ENCODE measurements at places on chromosomes 6 and 20.
A peak's percentile ranks its signal among the peaks of the same experiment; 100 is the strongest.

DNA sequence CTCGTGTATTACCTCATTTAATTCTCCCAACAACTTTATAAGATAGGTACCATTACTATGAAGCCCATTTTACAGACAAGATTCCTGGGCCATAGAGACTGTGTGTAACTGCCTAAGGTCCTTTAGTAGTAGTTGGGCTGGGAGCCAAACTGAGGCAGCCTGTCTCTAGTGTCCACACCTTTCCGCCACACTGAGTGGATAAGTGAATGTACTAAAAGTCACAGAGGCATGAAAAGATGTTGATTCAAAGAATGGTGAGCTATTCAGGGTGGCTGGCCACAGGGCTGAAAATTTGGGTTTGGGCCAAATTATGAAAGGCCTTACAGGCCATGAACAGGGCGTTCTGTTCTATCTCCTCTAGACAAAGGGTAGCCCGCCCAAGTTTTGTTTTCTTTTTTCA lies 11.0 kb downstream of the CD24 start:
- DNase-seq: no peak

DNA sequence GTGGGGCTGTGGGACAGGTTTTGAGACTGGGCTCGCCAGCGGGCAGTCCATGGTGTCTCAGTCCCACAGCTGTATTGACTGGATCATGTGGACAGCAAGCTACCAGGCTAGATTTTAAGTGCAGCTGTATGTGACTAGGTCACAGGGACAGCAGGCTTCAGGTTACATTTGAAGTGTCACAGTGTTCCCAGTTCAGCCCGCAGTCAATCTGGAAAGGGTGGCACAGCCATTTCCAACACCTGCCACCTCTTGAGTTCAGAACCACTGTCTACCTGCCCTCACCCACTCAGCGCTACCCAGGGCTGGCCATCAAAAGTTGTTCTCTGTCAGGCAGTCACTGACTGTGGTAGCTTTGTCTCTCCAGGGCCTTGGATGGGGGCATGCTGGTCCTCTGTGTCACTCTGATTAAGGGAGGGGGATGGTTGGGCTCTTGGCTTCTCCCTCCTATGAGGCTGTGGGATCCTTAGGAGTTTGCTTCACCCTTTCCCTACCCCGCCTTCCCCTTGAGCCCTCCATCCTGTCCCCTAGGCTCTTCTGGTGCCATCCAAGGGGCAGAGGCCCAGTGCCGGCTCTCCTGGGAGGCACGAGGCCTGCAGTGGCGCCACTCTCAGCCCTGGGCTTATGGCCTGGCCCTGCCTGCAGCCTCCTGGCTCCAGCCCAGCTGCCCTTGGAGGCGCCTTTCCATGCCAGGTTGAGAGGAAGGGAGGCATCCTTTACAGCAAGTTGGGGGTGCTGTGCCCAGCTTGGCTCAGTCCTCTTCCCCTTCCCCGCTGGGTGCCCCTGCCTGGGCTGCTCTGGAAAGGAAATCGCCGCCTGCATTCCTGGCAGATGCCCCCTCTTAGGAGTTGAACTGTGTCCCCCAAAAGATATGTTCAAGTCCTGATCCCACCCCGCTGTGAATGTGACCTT lies 44.9 kb downstream of the PNLDC1 start:
- no peak for DNase-seq

DNA sequence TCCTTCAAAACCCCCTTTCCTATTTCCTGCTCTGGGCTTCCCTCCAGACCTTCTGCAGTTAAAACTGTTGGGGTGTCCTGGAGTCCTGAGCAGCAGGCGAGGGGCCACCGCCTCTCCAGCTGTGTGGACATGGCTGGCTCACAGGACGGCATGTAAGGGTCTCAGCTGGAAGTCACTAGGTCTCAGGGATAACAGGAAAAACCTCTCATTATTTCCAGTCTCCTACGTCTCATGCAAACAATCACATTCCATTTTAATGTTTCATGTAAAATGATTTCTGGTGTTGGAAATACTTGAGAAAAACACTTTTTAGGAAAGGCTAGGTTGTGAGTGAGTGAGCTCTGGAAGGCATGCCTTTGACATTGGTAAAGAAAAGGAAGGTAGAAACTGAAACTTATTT lies 158.7 kb downstream of the SCML4 start:
- DNase-seq: no peak

- DNase-seq: no peak
Measured at GRCh38 chr6:125574604-125575003, 174.8 kb upstream of the HEY2 start.

DNA sequence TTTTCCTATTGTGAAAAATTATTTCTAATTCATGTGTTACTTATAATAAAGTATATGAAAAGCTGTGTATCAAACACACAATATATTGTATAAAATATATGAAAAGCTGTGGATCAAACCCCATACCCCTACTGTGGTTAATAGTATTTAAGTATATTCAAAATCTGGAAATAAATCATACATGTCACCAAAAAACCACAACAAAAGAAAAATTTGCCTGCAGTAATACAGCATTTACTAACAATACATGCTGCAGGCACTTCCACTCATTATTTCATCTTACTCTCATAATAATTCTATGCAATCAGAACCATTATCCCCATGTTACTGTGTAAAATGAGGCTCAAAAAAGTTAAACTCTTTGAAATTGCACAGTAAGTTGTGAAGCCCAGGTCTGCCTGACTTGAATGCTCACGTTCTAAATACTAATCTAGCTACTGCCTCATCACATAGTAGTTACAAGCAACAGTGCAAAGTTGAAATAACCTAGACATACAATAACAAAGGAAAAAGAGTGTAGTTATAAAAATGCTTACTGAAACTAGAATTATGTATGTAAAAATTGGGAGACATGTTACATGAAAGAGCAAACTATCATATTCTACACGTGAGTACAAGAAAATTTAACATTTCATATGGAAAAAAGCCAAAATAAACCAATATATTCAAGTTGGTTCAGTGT lies 61.7 kb downstream of the FAM217A start:
- DNase-seq: no peak

DNA sequence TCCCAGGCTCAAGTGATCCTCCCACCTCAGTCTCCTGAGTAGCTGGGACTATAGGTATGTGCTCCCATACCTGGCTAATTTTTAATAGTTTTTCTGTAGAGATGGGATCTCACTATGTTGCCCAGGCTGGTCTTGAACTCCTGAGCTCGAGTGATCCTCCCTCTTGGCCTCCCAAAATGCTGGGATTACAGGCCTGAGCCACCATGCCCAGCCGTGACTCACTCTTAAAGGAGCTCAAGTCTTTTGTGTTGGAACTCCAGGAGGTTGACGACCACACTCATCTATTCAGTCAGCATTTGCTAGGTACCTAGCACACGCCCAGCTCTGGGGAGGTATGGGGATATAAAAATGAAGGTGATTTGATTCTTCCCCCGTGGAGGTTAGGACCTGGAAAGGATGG lies 62.8 kb downstream of the UTRN start:
- DNase-seq: no peak

GRCh38 chr6:163605385-163606097 lies 191.0 kb downstream of the QKI start:
- no peak for DNase-seq

DNA sequence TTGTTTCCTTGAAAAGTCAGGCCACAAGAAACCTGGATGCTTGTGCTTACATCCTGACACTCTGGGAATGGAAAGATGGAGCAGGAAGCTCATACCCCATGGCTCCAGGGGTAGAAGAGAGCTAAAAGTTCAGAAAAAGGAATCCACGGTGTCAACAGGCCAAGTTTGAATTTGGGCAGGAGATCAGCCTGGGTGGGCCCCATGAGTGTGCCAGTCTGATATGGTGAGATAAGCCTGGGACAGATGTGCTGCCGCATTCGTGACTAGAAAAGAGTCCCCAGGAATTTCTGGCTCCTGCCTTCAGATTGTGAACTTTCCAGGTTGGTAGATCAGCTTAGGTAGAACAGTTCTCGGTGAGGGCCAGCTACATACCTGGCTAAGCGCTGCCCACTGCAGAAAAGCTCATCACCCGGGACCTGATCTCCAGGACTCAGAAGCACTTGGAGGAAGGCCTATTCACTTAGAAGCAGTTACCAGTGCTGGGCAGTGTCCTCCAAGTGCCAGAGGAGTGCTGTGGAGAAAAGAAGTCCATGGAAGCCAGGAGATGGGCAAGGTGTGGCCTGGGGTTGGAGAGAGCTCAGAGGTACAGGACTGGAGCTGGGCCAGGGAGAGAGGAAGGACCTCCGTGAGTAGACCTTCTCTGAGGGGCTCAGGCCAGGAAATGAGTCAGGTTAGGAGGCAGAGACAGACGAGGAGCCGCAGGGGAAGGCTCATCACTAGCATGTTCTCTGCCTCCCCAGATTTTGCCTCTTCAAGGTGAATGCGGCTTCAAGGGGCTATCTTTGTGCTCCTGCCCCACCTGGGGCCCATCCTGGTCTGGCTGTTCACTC lies at the start of gene TSPO2:
Gene TSPO2 (plus strand): TSS at position 242 of the 830 bp plus-strand sequence. CDS start 519 bp downstream, at position 761.
- DNase-seq: no peak

- peak; percentile 61 for DNase-seq
Measured at GRCh38 chr20:45097485-45098102, 3.3 kb downstream of the KCNS1 start.

DNA sequence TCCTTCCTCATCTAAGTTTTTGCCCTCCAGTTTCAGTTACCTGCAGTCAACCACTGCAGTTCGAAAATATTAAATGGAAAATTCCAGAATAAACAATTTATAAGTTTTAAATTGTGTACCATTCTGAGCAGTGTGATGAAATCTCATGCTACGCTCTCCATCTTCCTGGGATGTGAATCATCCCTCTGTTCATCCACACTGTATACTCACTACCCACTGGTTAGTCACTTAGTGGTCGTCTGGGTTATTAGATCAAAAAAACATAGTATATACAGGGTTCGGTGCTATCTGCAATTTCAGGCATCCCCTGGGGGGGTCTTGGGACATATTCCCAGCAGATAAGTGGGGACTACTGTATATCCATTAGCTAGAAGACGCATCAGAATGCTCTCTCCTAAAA lies 151.9 kb upstream of the SLC22A16 start:
- no peak for DNase-seq

GRCh38 chr6:169115632-169116031 lies 138.0 kb downstream of the THBS2 start:
- no peak for DNase-seq

- DNase-seq: peak; percentile 47
Measured at GRCh38 chr20:45456632-45457031, 12.9 kb upstream of the WFDC2 start.

Measured in activated CD4-positive, alpha-beta T cell treated with anti-CD3 and anti-CD28 coated beads, Interleukin-2, Interleukin-6, amounts not matched to agents 100 ng/mL and 50 ng/mL, durations not matched to agents 16 hours and 8 hours (primary cell).